CD14-positive monocyte (primary cell): ENCODE measurements at places on chromosomes 16 and 17.

DNA sequence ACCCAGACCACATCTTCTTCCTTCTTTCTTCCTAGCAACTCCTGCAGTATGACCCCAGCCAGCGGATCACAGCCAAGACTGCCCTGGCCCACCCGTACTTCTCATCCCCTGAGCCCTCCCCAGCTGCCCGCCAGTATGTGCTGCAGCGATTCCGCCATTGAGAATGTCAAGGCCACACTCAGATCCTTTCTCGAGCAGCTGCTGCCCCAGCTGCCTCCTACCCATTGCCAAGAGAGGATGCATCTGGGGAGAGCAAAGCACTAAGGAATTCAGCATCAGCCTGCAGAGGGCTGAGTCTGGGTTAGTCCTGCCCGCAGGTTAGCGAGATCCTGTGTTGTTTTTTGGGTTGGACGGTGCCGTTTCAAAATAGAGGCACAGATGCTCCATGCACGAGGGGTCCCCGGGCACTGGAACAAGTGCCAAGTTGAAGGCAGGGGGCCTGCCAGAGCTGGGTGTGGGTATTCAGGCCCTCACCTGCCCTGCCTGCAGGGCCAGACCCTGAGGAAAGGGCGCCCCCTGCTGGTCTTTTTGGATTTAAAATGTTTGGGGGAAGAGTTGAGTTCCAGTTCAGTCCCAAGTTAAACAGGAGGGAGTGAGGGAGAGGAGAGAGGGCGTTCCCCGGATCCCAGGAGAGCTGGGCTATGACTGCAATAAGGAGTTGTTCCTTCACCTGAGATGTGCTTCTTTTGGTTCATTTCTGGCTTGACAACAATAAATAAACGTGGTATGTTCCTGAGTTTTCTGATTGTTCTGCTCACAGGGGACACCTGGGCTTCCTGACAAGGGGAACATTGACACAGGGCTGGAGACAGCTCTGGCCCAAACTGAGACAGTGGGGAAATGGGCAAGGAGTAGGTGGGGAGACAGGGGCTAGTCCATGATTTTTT is 4.9 kb downstream of the CDK3 start:
- DNase-seq, result peak; percentile 54

DNA sequence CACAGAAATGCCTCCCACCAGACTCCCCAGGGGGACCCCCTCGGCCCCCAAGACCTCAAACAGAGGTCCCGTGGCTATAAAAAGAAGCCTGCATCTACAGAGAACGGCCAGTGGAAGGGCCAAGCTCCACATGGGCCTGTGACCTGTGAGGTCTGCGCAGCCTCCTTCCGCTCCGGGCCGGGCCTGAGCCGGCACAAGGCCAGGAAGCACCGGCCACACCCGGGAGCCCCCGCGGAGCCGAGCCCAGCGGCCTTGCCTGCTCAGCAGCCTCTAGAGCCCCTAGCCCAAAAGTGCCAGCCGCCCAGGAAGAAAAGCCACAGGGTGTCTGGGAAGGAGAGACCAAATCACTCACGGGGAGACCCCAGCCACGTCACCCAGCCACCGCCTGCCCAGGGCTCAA is 18.3 kb upstream of the ZFPM1 start:
- no peak for DNase-seq

DNA sequence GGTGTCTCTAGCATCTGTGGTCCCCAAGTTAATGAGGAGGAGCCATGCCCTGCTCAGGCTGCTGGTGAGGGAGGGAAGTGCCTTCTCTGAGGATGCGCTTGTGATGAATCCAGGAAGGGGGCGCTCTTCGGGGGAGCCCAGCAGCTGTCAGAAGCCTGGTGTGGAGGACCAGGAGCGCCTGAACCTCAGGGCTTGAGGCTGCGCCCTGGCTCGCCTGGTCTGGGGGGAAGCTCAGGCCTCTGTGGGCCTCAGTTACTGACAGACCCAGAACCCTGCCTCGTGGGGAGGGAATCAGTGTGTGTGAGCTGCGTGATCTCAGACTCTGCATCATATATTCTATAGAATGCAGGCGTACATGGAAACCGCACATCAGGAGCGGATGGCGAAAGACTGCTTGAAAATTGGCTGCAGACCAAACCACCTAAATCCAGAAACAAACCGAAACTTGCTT is 126.1 kb downstream of the SEC14L1 start:
- DNase-seq, result peak; percentile 54

DNA sequence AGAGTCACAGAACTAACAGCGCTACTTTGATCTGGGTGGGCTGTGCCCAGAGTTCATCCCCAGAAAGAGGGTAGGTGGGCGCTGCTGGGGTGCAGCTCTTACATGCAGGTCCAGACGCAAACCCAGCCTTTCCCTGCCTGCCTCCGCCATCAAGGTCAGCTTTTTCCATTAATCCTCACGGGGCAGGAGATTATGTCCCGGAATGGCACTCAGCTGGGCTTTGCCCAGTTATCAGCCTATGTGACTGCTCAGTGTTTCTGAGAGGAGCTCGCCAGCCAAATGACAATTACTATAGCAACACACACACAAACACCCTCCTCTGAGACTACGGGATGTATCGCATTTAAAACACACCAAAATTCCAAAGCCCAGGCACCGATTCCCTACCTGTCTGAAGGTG is 20.1 kb downstream of the GLYR1 start:
- DNase-seq, result no peak

DNA sequence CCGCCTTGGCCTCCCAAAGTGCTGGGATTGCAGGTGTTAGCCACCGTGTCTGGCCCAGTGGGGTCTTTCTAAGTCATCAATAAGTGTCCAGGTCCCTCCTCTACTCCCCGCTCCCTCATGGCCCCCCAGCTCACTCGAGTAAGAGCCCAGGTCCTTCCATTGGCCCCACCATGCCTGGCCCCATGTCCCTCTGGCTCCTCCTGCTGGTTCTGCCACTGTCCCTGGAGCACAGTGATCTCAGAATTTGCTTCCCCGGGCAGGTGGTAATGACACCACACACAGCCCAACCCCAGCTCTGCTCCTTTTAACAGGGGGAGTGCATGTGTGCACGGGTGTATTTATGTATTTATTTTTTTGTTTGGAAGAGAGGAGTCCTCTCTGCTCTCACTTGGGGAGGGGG is 19.6 kb downstream of the MGAT5B start:
- DNase-seq, result no peak

DNA sequence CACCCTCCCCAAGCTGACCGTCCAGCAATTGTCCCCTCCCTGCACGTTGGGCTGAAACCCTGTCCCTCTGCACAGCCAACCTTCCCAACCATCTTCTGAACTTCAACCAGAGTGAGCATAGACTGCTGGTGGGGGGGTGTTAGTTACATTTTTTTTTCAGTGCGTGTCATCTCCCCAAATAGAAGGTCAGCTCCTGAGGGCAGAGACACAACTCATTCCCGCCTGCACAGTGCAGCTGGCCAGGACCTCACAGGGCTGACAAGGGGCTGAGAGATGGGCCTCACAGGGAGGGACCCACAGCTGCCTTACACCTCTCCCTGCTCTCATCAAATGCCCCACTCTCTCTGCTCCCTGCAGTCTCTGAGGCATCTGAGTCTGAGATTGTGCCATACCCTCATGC is 8.4 kb downstream of the SRL start:
- no peak for DNase-seq

- DNase-seq, result no peak
Measured at GRCh38 chr17:60327134-60327900, 64.6 kb downstream of the USP32 start.

GRCh38 chr16:71367241-71367976 is 8.9 kb downstream of the CALB2 start:
- DNase-seq, result no peak

DNA sequence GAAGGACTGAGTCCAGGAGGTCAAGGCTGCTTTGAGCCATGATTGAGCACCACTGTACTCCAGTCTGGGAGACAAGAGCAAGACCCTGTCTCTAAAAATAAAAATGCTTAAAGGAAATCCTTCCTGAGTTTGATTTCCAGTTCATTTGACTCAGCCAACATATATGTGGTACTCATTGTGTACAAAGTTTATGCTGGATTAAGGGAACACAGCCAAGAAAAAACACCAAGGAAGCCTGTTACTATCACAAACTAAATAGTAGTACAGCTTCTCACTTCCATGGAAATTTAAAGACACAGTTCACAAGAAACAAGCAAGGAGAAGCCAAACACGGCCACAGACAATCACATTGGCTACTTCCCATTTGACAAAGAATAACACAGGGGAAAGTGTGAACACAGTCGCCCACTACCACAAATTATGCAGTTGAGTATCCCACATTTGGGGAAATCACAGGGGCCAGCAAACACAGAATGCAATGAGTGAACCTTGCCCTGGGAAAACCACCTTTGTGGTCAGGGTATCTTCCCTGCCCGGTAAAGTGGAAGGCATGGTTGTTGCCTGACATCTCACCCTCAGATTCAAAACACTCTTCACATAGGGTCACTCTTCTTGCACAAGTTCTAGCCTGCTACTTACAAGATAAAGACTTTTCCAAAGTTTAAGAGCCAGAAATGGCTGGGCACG is 14.5 kb downstream of the TEX14 start:
- no peak for DNase-seq

DNA sequence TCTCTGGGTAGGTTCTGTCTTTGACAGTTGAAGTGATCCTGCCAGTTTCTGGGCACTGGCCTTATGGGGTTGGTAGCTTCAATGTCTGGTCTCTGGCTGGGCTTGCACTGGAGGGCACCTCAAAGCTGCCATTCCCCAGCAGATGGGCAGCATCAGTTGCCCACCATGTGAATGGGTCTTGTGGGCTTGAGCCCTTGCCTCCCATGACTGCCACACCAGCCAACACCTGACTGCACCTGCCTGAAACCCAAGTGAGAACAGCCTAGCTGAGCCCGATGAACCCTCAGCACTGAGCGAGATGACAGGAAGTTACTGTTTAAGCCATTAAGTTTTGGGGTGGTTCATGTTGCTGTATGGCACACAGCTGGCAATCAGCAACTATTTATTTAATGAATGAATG is 69.1 kb upstream of the AXIN2 start:
- no peak for DNase-seq

DNA sequence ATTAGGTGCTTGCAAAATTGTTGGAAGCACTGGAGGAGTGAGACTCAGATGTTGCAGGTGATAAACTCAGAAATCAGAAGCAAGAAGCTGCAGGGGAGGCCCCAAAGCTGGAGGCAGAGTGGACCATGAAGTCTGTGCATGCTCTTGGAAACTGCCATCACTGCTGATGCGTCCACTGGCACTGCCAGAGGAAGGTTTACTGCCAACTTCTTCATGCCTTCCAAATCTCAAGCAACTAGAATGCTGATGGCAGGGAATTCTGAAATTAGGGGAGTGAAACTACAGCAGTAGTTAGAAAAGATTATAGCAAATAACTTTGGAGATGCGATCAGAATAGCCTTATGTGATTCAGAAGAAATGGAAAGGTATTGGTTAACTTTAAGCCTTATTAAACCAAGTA is 277.1 kb upstream of the SDK2 start:
- no peak for DNase-seq

- DNase-seq, result no peak
Measured at GRCh38 chr17:57506774-57507127, 238.3 kb downstream of the CCDC182 start.

- no peak for DNase-seq
Measured at GRCh38 chr16:19868421-19868820, 16.2 kb downstream of the GPRC5B start.

- DNase-seq, result peak; percentile 54
Measured at GRCh38 chr17:29412780-29413565, 22.8 kb downstream of the TAOK1 start.

GRCh38 chr17:81037026-81037797 is 2.3 kb downstream of the BAIAP2 start:
- no peak for DNase-seq

DNA sequence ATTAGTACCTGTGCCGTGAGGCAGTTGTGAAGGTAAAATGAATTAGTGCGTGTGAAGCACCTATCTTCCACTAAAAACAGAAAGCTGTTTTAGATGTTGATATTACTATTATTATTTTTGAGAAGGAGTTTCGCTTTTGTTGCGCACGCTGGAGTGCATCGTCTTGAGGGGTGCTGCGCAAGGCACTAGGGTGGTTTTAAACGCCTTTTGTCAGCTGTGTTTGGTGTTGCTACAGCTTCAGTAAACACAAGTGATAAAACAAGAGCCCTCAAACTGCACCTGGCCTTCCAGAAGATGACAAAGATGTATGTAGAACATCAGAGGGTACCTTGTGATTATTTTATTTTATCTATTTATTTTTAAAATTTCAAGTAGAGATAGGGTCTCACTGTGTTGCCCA is 38.2 kb downstream of the PLCG2 start:
- no peak for DNase-seq

DNA sequence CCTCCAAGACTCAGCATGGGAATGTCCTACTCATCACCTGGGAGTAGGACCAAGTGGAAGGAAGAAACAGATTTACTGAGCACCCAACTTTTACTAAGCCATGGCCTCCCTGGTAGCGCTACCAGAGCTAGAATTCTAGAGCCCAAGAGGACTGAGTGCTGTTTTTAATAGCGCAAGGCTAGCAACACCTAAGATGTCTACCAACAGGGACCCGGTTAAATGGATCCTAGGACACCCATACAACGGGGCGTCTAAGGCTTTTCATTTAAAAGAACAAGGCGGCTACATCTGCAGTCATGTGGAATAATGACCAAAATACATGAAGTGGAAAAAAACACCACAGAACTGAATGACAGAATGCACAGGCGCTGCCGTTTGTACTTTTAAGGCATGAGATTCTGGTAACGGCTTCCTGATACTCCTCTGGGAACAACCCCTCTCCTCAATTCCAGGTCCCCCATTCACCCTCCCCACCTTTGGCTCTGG is 5.1 kb downstream of the GGA2 start:
- DNase-seq, result no peak
